ENCODE measurements at places on chromosomes 16 and 17.

DNA sequence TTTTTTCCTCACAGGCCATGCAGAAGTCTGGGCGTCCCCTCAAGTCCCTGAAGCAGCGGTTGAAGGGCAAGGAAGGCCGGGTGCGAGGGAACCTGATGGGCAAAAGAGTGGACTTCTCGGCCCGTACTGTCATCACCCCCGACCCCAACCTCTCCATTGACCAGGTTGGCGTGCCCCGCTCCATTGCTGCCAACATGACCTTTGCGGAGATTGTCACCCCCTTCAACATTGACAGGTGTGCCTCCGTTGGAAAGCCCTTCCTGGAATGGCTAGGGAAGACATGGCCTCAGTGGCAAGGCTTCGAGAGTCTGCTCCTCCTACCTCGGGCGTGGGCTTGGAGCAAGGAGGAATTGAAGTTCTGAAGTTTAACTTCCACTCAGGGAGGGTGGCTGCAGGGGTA is 13.5 kb downstream of the POLR2A start:
- DNase-seq, result no peak

- no peak for DNase-seq
These were observed 218.7 kb downstream of the CEP112 start for GRCh38 chr17:65973237-65973636.

DNA sequence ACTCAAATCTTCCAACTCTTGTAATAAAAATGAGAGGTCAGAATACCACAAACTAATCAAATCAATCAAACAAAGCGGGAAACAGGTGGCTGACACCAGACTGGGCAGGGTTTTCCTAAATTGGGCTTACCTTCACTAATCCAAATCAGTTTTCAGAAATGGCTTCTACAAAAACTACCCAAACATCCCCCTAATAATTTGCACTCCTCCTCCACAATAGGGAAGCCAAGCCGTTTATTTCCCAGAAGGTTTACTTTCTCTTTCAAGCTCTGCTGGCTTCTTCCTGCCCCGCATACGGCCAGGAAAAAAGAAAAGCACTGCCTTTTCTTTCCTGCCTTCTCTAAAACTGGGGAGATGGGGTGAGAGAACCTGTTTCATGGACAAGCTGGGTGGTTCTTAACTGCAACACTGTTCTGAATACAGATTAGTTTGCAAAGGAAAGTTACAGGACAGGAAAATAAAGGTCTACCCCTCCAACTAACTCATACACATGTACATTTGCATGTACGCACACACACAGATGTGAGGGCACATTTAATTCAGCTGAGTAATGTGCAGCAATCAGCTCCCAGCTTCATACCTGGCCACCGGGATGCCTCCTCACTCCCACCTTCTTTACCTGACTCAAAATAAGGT is 9.2 kb downstream of the STAT3 start:
- DNase-seq, result no peak

DNA sequence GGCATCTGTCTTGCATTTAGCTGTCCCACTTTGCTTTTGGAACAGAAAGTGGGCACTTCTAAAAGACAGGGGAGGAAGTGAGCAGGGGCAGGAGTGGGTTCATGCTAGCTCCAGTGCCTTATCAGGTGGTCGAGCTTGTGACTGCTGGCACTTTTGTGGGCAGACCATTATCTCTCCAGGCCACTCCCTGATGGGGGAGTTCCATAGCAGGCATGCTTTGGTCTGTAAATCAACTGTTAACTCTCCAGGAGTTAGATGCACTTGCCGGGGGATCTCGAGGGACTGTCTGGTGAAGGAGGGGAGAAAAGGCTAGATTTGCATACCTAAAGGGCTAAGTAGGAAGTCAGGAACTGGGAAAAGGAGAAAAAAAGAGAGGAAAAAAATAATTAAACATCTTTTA is 9.3 kb upstream of the CARD14 start:
- no peak for DNase-seq

DNA sequence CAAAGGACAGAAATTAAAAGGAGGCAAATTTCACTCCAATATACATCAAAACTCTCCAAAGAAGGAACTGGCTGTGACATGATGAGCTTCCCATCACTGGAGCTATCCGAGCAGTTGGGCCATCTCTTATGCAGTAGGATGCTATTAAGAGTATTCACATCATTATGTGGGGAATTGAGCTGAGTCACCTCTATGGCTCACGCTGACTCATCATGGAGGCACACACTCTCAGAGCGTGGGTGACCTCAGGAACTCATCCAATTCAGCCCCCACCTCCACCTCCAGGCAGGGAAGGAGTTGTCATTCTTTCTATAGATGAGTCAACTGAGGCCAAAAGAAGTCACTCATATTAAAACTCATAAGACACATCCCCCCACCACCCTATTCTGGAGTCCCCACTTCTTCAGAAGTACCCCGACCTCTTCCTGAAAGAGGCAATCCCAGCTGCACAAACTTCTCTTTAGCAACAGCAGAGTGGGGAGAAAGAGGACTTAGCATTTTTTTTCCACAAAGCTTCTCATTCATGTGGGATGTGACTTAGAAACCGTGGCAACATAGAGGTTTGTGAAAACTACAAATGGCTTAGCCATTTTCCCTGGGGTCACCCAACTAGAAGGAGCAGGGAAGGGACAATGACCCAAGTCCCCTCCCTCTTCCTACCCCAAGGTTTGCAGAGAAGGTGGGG is 32.5 kb downstream of the ABCC12 start:
- DNase-seq, result peak; percentile 99
